A549 treated with dexamethasone at 1 μM for 4 hours (cell line): ENCODE measurements at places on chromosomes 1 and 21. TPM values are rescaled to one million over a fixed set of nuclear protein-coding genes. Genes with fewer than 3 reads are reported as not detected.

Gene SLC5A9
- 0.03 to 0.07 TPM (median 0.05 TPM) in 3 of 5 replicates, not detected in the others for total RNA-seq

Gene NVL
- 20.4 to 23.9 TPM (median 22.9 TPM) in 5 replicates for total RNA-seq

Gene COL16A1
- total RNA-seq, result 3.3 to 5.6 TPM (median 4.0 TPM) in 5 replicates

Gene KCNJ9
- not detected in 5 replicates for total RNA-seq

Gene LMOD1
- total RNA-seq, result not detected in 5 replicates

Gene ZBTB17
- total RNA-seq, result 9.7 to 13.9 TPM (median 12.7 TPM) in 5 replicates

Gene C21orf58
- total RNA-seq, result 2.8 to 4.9 TPM (median 4.5 TPM) in 5 replicates

Gene LMNA
- 607 to 803 TPM (median 745 TPM) in 5 replicates for total RNA-seq

Gene MTF1
- 4.2 to 6.5 TPM (median 5.8 TPM) in 5 replicates for total RNA-seq

Gene ALX3
- not detected in 5 replicates for total RNA-seq

Gene IPP
- 2.8 to 5.4 TPM (median 4.6 TPM) in 5 replicates for total RNA-seq

Gene ADGRL2
- 7.2 to 9.5 TPM (median 9.3 TPM) in 5 replicates for total RNA-seq

Gene TEDDM1
- not detected in 5 replicates for total RNA-seq

Gene IFI16
- total RNA-seq, result 2.4 to 3.3 TPM (median 3.0 TPM) in 5 replicates

Gene LCE2C
- total RNA-seq, result not detected in 5 replicates

Gene BMP8B
- 4.2 to 5.9 TPM (median 5.2 TPM) in 5 replicates for total RNA-seq

Gene SPRR2B
- total RNA-seq, result not detected in 5 replicates

Gene ABCB10
- total RNA-seq, result 15.3 to 19.9 TPM (median 18.6 TPM) in 5 replicates

Gene AGTRAP
- 75.6 to 98.4 TPM (median 93.6 TPM) in 5 replicates for total RNA-seq

Gene LRRC41
- total RNA-seq, result 34.2 to 45.2 TPM (median 43.9 TPM) in 5 replicates

Gene LCE1A
- not detected in 5 replicates for total RNA-seq
